ENCODE measurements at places on chromosomes 2 and 18.

DNA sequence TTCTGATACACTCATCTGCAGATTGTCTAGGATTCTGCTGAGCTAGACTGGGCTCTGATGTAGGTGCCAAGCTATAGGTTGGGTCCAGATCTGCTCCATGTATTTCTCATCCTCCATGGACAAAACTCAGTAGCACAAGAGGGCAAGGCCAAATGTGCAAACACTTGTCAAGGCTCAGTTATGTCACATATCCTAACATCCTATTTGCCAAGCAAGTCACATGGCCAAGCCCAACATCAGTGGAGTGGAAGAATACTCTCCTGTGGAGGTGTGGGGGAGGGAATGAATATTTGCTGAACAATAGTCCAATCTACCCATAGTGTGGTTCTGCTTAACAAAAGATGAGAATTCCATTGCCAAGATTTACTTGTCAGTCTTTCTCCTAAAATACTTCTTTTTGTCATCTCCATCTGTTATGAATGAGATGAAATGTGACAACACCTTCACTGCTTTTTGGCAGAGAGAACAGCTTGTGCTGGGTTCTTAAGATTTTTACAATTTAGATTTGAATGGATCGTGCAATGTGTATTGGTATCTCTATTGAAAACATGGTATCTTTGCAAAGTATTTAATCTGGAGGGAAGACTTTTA is 89.9 kb downstream of the OXER1 start:
- DNase-seq = no peak

DNA sequence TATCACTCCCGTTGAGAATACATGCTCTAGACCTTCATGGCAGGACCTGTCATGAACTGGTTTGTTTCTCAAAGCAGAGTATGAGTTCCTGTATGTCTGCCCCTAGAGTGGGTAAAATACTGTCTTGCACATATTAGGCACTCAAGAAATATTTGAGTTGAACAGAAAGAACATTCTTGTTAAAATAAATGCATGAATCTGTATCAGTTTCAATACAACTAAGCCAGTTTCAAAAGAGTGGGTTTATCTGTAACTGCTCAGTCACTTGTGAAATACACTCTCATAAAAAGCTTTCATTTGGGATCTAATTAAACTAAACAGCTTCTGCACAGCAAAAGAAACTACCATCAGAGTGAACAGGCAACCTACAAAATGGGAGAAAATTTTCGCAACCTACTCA is 69.2 kb downstream of the RFTN2 start:
- DNase-seq = no peak

DNA sequence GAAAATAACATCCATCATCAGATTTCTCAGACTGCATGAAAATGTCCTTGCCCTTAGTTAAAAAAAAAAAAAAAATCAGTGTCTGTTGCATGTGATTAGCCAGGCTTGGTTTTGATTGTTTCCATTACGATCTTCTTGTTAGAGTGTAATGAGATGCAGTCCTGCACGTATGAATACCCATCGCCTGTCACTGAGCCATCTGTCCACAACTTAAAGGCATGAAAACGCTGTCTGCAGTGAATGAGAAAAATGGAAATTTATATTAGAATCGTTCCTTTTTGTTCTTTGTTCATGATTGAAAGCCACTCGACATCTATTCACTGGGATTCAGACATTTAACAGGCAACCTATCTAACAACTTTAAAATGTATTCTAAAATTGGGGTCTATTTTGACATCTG is 521.7 kb upstream of the SPHKAP start:
- DNase-seq = no peak

GRCh38 chr18:23540867-23541266 is 37.6 kb downstream of the RMC1 start:
- peak; percentile 15 for DNase-seq

DNA sequence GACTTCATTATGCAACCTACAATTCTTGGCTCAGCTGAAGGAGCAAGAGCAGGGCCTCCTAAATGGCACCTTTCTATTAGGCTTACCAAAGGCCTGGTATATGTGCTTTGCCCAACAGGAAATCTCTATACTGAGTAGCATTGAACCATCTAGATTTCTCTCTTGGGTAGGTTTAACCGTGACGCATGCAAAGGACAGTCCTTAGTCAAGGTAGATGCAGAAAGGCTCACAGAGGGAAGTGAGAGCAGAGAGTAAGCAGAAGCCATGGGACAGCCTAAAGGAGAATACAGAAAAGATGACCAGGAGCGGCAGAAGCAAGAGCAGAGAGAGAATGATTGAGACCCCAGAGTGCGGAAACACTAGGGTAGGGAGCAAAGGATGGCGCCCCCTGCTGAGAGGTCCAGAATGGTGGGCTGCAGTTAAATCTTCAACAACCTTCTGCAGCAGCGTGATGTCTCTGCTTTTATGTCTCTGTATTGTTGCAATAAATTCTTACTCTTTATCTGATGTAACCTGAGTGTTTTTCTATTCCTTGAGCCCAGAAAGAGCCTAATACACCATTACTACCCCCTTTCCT is 4.7 kb upstream of the OSBPL1A start:
- DNase-seq = no peak

- no peak for DNase-seq
Observed at GRCh38 chr2:137287913-137288639, 522.7 kb downstream of the THSD7B start.

Data from activated CD4-positive, alpha-beta T cell treated with anti-CD3 and anti-CD28 coated beads, Interleukin-2, amount 50 U/mL, for 48 hours (primary cell).